ENCODE measurements at places on chromosomes 1 and 21.

GRCh38 chr21:42466700-42467099 lies 29.3 kb downstream of the RSPH1 start:
- no peak for DNase-seq

- no peak for DNase-seq
Measured at GRCh38 chr1:46991083-46991923, 32.2 kb upstream of the CYP4X1 start.

DNA sequence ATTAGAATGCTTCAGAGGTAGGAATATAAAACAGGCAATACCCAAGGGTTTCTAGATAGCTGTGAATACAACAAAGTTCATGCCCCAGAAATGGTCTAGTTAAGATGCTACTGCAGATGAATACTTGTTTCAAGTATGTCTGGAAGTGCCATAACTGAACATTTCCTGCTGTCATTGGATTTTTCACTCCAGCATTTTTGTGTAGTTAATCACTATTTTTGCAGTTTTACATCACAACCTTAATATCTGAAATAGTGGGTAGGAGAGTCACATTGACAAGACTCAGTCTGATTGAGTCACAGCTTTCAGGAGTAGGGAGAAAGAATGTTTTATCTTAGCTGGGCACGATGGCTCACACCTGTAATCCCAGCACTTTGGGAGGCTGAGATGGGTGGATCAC lies 126.4 kb upstream of the C1orf21 start:
- peak; percentile 61 for DNase-seq

DNA sequence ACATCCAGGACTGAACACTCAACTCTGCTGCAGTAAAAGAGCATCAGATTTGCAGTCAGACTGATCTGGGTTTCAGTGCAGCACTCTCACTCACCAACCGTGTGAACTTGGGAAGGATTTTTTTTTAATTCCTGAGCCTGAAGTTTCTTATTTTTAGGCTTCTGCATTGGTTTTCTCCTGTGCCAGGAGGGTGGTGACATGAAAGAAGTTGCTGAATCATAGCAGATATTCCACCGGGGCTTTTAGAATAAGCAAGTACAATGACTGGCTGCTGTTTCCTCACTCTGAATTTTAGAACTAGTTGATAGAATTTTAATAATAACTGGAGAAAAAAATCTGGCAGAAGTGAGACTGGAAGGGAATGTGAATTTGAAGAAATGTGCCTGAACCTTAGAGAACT lies 11.6 kb downstream of the ADAM30 start:
- no peak for DNase-seq

GRCh38 chr1:44045064-44045463 lies 13.8 kb upstream of the SLC6A9 start:
- no peak for DNase-seq

DNA sequence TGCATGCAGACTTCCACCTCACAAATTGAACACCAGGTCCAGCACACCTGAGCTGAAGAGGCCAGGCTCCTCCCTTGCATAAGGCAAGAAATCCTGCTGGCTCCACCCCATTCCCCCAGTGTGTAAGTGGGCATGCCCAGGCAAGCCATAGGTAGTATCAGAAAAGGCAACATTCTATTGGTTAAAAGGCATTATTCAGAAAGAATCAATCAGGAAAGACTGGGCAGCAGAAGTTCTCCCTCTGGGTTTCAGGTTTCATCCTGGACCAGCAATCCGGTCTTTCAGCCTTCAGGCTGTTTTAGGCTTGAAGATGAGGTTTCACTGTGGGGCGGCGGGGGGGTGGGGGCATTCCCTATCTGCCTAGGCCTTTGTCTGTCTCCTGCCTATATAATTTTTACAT lies 42.0 kb upstream of the LHX8 start:
- no peak for DNase-seq

- no peak for DNase-seq
Measured at GRCh38 chr1:57272150-57272549, 151.7 kb downstream of the DAB1 start.

DNA sequence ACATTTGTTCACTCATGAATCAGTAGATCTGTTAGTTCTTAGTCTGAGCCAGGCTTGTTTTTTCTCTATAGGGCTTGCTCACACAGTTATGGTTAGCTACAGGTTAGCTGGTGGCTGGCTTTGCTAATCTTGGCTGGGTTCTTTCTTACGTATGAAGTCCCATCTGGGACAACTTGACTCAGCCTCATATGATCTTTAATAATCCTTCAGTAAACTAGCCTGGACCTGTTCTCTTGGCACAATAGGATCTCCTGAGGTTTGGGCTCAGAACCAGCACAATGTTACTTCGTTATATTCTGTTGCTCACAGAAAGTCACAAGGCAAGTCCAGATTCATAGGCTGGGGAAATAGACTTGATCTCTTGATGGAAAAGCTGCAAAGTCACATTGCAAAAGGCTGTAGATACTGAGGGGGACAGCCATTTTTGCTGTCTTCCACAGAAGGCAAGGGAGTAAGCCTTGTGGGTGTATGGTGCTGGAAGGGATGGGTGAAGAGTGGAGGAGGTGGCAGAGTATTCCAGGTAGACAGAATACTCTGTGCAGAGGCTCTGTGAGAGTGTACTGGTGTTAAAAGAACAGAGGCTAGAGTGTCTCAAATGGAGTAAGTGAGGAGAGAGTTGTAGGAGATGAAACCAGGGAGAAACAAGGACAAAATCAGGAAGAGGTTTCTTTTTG lies 24.4 kb downstream of the EFCAB7 start:
- DNase-seq: peak; percentile 7

DNA sequence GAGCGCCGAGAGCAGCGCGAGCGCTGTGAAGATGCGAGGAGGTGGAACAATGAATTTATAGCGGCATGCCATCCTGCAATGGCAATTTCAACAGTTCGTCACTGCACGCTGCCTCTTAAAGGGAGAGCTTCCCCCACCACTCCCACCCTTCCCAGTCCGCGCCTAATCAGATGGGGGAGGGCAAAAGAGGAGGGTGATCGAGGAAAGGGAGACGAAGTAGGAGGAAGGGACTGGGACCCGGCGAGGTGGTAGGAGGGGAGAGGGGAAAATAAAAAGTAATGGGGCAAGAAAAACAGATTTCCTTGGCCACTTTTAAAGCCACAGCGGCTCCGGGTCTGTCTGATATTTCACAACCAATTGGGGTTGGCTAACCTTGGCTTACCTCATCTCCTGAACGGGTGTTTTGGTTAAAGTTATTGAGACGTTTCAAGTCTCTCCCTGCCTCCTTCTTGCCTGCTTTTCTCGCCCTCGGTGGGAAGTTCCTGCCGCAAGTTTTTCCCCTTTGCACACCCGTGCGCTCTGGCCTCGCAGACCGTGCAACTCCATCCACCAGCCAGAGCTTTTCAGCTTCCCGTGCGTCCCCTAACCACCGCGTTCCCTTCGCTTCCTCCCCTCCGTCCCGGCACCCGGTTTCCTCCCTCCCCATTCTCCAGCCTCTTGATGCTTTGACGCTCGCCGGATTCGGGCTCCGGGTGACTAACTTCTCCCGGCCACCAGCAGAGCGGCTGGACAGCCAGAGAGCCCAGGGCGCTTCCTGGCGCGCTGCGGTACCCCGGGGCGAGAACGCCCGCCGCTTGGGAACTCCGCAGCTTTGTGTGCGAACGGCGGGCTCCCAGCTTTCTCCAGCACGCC lies at the start of gene ADAMTS5:
ADAMTS5 (minus strand) TSS at position 27 of the 852 bp plus-strand sequence. CDS start 697 bp downstream, outside the sequence.
- peak; percentile 81 for DNase-seq

- DNase-seq: no peak
Measured at GRCh38 chr1:113459279-113459678, 69.0 kb downstream of the MAGI3 start.

GRCh38 chr21:26964170-26964778 lies 2.6 kb downstream of the ADAMTS5 start:
- peak; percentile 75 for DNase-seq

DNA sequence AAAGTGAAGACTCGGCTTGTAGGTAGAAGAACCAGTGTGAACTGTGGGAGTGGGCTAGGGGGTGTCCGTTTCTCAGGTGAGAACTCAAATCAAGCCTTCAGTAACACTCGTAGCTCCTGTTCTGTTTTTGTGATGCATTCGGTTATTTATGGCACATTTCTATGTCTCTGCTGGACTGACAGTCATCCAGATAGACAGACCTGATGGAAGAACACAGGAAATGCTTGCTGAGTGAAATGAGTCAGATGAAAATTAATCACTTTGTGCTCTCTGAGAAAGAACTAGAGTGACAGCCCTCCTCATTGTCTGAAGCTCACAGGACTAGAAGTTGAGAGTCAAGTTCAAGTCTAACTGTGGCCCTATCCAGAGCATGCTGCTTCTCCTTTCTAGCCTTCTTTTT lies 360.1 kb upstream of the PLXNA2 start:
- no peak for DNase-seq

DNA sequence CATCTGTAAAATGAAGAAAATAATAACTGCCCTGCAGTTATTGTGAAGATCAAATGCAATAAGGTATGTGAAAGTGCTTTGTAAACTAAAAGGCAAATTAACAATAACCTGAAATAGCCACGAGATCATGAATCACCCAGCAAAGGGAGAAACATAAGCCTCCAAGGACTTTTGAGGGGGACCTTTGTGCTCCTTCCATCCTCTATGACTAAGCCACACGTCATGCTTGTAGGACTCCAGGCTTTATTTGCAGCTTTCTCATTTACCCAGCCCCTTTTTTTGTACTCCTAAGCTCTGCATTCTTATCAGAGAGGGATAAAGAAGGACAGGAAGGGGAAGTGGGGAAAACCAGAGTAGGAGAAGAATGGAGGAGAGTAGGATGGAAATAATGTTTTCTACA lies 115.1 kb downstream of the PROX1 start:
- DNase-seq: peak; percentile 16

DNA sequence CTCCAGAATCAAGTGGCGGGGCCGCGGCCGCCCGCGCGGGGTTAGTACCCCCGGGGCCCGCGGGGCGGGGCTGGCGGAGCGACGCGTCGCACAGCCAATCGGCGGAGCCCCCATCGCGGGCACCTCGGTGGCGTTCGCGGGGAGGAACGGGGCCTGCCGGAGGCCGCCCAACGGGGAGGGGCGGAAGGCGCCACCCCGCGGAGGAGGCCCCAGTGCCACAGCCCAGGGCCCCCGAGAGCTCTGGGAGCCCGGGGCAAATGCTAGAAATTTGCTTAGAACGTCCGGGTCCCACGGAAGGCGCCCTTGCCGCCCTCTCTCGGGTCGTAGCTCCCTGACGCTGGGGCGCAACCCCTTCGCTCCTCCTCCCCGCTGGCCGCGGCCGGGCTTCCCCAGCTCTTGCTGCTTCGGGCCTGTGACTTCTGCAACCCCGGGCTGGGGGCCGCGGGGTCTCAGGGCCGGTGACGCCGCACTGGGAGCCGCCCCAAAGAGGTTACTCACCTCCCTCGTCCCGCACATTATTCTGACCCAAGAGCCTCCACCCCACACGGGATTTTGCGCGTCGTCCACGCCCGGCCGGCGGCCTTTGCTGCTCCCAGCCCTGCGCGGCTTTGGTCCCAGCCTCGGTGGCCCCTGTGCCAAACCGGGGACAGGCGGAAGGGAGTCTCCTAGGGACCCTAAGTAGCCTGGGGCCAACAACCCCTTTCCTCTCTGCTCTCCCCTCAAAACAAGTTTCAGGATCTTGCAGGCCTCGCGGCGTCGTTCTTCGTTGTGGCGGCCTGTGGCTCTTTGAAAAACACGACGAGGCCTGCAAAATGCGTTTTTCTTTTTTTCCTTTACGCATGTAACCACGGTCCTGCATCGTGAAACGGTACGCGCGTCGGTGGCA lies at the start of gene RUNX3:
RUNX3 (minus strand) TSS at position 17 of the 886 bp plus-strand sequence. CDS start 408 bp downstream, outside the sequence.
- peak; percentile 96 for DNase-seq

GRCh38 chr1:3543076-3544039 lies 68.0 kb downstream of the MEGF6 start:
- DNase-seq: peak; percentile 98

DNA sequence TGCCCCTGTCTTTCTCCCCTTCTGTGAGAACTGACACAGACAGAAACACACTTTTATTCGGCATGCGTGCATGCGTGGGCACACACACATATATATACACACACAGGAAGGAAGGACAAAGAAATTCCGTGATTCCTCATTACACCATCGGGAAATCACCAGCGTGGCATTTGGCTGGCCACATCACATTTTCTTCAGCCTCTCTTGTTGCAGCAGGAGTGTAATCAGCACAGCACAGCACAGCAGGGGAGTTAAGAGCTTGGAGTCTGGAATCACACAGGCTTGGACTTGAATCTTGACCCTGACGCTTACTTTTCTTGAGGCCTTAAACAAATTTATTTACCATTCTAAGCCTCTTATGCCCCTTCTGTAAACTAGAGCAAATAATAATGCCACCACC lies 45.3 kb upstream of the EPHA8 start:
- no peak for DNase-seq

DNA sequence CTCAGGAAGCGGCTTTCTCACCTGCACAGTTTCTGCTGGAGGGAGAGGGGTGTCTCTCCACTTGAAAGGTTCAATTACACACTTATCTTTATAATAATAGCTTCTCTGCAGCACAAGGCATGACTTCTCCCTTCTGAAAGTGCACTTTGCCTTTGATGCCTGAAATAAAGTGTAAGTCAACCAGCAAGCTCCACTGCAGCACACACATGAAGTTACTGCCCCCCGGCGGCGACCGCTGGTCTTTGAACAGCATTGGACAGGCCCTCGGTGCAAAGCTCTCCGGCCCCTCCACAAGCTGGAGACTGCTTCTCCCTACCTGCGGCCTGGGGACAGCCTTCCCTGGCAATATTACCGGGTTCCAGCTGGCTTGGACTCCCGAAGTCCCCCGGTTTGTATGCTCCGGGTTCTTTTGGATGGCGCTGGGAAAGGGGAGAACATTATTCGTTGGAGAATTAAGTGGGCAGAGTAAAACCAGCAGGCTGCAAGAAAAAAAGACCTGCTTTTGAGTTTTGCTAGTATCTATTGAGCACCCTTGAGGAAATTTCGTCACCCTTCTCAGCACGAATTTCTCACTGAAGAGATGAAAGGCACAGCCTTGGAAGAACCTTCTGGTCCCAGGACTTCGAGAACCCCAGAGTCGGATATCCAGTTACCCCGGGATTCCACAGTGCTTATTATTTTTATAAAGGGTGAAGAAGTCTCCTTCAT lies 11.8 kb downstream of the RCAN1 start:
- peak; percentile 80 for DNase-seq

GRCh38 chr1:46223472-46223943 lies 20.4 kb downstream of the LURAP1 start:
- peak; percentile 81 for DNase-seq

- DNase-seq: peak; percentile 30
Measured at GRCh38 chr1:84374991-84375696, 23.1 kb upstream of the DNASE2B start.

DNA sequence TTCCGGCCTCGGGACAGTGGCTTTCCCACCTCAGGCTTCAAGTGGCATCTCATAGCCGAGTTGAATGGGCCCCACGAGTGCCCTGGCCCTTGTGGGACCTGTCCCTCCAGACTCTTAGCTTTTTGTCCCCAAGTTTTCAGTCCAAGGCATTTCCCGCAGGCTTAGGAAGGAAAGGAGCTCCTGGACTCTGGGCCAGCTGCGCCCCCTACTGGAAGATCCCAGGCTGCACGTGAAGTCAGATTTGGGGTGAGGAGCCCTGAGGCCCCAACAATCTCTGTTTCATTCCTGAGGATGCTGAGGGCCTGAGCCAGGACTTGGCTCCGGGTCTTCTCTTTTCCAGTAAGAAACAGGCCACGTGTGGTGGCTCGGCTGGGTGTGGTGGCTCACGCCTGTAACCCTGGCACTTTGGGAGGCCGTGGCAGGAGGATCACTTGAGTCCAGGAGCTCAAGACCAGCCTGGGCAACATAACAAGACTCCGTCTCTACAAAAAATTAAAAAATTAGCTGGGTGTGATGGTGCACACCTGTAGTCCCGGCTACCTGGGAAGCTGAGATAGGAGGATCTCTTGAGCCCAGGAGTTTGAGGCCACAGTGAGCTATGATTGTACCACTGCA lies 67.4 kb downstream of the ARHGEF10L start:
- peak; percentile 78 for DNase-seq

All from AG08395 (cell line).